ENCODE measurements at places on chromosomes 2 and 18. TPM values are rescaled to one million over a fixed set of nuclear protein-coding genes. Genes with fewer than 3 reads are reported as not detected.

DNA sequence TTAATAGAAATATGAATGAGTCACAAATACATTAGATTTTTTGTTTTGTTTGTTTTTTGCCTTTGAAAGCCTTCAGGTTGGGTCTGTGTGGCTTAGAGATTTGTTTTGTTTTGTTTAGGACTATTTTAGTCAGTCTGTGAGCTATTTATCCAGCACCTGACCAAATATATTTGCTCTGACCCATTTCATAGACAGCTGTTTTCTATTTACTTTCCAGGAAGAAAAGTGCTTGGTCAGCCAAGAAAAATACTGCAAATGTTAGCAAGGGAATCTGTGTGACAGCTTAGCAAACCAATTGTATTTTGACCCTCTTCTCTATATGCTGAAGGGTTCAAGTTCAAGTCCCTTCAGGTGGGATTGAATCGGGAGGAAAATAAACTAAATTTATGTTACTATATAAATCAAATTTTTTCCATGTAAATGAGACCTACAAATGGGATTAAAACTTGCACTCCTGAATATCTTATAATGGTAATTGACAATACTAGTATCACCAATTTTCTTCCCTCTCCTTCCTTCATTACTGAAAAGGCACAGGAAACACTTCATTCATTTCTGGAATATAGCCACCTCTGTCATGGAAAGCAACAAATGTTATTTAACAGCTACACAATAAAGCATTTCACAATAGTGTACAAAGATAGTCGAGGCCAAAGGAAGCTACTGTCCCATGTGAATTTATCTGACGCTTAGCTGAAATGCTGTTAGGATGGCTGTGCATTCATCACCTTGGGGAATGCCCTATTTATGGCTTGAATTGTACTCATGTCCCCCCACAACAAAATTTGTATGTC, 23.1 kb upstream of the KLF7 start:
- peak; percentile 57 for DNase-seq

DNA sequence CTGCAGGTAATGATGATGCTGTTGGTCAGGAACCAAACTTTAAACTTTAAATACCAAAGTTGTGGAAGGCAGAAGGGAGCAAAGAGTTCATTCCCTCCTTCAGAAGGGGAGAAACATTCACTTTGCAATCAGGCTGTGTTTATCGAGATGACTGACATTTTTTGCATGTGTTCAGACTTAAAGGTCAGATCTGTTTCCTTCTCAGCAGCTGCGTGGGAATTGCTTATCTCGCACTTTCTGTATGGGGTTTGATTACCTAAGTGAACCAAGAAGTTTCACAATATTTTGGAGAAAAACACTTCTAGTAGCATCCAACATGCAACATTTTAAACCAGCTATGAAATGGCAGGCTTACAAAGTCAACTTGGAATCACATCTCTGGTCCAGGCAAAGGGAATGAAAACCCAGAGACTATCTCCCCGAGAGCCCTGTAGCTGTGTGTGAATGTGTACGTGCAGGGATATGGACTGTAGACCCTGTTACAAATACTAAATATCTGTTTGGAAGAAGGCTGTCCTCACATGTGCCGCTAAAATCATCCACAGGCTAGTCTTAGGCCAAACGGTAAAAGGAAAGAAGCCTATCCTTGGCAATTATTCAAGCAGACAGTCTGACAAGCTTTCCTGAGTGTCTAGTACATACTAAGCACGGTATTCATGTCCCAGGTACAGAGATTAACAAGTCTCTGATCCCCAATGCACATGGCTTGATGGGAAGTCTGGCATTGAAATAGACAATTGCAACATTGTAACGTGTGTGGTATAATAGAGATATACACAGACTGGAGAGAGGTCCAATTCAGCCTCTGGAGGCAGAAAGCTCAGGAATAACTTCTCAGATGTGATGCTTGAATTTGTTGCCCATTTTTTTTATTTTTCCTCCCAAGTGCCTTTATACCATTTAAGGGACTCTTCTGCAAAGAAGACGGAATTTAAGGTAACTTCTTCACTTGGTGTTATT, 483.1 kb downstream of the DPP10 start:
- DNase-seq, result no peak

GRCh38 chr2:148048475-148049221, 27.8 kb downstream of the MBD5 start:
- no peak for DNase-seq

GRCh38 chr2:101967826-101968513, 23.8 kb upstream of the IL1R2 start:
- DNase-seq, result no peak

- DNase-seq, result peak; percentile 84
These were observed 81.0 kb upstream of the RBMS1 start for GRCh38 chr2:160574468-160575140.

GRCh38 chr18:23986600-23987359, 27.8 kb upstream of the TTC39C start:
- DNase-seq, result peak; percentile 13

GRCh38 chr2:74695663-74696062, 41.6 kb downstream of the SEMA4F start:
- no peak for DNase-seq

DNA sequence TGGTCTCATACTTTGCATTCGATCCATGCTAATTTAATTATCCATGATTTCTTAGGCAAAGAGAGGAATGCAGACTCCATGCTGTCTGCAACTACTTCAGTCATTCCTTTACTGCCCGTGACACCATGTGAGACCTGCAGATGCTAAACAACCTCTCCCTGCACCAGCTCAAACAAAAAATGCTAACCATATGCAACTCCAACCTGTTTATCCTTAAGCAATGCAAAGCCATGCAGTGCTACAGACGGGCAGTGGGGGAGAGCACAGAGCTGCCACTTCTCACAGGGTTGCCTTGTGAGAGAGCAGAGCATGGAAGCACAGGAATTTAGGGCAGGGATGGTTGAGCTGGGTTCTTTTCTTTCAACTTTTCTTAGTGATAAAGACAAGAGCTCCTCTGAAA, 74.9 kb upstream of the KLHL14 start:
- DNase-seq, result no peak

DNA sequence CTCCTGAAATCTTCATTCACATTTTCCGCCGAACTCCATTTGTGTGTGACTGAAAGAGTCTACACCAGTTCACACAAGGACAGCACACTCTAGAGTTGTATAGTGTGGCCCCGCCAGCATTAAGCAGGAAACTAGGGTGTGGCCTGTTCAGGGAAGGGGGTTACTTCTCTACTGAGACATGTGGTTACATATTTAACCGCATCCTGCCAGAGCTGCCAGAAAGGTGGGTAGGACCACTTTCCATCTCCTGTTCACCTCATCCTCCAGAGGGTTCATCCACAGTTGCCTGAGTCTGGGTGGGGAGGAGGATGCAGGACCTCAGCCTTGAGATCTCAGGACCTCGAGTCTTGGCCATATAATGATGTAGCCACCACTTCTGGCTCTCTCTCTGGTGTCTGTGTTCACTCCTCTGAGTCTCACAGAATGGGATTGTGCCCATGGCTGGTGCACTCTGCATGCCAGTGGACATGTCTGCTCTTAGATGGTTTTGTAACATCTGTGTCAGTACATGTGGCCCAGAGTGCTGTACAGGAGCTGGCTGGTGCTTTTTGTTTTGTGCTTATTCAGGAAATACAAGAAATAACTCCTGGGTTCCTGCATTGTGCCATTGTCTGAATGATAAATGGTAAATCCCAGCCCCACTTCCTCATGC, 7.7 kb upstream of the SP140L start:
- DNase-seq, result no peak

GRCh38 chr2:201149064-201149820, 33.3 kb downstream of the CFLAR start:
- DNase-seq, result peak; percentile 91

DNA sequence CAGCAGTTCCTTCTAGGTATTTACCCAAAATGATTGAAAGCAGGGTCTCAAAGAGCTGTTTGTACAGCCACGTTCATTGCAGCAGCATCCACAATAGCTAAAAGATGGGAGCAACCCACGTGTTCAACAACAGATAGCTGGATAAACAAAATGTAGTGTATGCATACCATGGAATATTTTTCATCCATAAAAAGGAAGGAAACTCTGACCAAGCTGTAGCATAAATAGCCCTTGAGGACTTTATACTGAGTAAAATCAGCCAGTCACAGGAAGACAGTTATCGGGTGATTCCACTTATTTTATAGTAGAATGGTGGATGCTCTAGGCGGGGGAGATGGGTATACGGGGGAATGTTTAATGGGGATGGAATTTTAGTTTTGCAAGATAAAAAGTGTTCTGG, 7.5 kb downstream of the TRAPPC12 start:
- no peak for DNase-seq

SERPINB11 gene
- not detected for total RNA-seq

UNC80 gene
- not detected for total RNA-seq

C2orf78 gene
- total RNA-seq, result not detected
